Stomach (tissue), 19 donors: ENCODE measurements at places on chromosomes 3 and 15. TPM values are rescaled to one million over a fixed set of nuclear protein-coding genes. Genes with fewer than 3 reads are reported as not detected.

TRH gene
- not detected for total RNA-seq

DNA sequence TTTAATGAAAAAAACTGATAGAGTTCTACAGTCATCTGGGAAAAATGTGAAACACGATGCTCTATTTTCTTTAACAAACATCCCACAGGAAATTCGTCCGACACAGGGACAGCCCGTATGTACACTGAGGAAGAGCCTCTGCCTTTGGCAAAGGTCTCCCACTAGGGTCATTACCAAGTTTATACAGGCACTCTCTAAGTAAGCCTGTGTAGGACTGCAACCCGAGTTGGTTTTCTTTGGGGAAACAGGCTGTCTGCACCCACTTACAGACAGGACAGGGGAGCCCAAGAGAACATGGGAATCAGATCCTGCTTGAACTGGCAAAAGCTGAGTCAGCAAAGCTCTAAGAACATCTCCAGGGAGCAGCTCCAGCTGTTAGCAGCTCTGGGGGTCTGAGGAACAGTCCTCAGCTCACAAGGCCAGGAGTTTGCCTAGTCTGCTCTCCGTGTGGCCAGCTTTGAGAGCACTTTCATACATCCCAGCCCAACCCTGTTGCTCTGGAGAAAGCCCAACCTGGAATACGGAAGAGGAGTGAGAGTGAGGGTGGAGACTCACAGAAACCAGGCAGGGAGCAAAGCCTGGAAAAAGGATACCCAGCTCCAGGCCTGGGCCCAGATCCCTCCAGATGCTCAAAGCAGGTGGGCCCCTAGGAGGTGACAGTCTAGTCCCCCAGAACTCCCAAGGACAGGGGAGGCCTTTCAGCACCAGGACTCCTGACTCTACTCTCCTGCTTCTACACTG lies 1.9 kb downstream of the TBC1D2B start:
- no peaks in the 10 kb centered on the region for H3K36me3 ChIP-seq
- H3K4me1 ChIP-seq: peaks cover 88% of the 10 kb centered on the region
- H3K27me3 ChIP-seq: no peaks in the 10 kb centered on the region
- DNase-seq: peak; percentile 64

LRRN1 gene
- total RNA-seq: not detected

MST1R gene
- total RNA-seq: 386 TPM

- no peaks in the 10 kb centered on the region for H3K4me1 ChIP-seq
- H3K36me3 ChIP-seq: no peaks in the 10 kb centered on the region
- no peak overlapping the region for H3K27ac ChIP-seq
- no peak overlapping the region for H3K4me3 ChIP-seq
- DNase-seq: no peak
- H3K27me3 ChIP-seq: no peaks in the 10 kb centered on the region
Measured at GRCh38 chr3:157388976-157389375, 47.7 kb upstream of the PTX3 start.
